Activated CD8-positive, alpha-beta T cell treated with anti-CD3 and anti-CD28 coated beads for 36 hours (primary cell): ENCODE measurements at places on chromosomes 16 and 17.

DNA sequence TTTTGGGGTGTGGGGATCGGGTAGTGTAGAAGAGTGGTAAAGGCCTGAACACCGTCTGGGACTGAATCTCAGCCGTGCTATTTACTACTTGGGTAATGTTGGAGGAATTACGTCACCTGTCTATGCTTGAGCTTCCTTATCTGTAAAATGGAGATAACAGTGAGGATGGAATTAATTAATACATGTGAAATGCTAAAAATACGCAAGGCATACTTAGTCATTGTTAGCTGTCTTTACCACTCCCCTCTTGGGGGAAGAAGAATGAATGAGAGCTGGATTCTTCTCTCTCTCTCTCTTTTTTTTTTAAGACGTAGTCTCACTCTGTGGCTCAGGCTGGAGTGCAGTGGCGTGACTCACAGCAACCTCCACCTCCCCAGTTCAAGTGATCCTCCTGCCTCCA lies 41.1 kb upstream of the TANGO6 start:
- DNase-seq = no peak

- DNase-seq = peak; percentile 81
Observed at GRCh38 chr16:3235856-3236669, 1.1 kb upstream of the ZNF200 start.

DNA sequence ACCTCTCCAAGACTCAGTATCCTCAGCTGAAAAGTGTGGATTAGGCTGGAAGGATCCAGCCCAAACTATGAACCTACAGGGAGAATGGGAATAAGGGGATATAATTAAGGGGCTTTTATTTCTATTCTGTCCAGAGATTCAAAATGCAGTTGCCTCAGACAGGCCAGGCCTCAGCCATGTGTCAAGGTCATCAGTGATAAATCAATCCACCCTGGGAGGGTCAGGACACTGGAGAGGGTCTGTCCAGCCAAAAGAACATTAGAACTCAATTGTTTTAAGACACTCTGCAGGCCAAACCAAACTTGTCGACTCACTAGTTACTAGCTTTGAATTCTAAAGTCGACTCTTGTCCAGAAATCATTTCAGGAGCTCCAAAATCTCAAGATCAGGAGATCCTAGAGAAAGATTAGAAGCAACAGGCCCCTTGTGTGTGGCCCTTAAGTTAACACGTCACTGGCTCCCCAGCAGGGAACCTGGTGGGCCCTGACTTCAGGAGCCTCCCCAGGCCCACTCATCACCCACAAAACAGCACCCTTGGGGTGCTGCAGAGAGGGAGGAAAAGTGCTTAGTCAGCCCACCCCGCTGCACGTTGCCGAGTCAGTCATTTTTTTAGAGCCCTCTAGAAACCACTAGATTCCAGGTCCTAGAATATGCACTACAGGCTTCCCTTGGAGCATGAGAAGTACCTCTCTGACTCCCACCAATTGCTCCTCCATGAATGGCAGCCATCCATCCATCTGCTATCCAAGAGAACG lies 156.8 kb downstream of the XYLT1 start:
- DNase-seq = no peak

DNA sequence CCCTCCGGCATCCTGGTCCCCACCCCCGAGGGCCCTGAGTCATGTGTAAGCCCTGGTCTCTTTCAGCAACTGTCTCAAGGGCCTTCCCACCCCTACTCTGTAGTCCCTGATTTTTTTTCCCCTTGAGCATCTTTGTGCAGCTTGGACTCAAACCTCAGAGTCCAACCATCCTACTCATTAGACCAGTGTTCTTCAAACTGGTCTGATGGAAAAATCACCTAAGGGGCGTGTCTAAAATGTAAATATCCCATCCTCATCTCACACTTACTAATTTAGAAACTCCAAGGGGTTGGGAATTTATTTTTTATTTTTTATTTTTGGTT lies 624 bp downstream of the G6PC3 start:
- DNase-seq = peak; percentile 90

DNA sequence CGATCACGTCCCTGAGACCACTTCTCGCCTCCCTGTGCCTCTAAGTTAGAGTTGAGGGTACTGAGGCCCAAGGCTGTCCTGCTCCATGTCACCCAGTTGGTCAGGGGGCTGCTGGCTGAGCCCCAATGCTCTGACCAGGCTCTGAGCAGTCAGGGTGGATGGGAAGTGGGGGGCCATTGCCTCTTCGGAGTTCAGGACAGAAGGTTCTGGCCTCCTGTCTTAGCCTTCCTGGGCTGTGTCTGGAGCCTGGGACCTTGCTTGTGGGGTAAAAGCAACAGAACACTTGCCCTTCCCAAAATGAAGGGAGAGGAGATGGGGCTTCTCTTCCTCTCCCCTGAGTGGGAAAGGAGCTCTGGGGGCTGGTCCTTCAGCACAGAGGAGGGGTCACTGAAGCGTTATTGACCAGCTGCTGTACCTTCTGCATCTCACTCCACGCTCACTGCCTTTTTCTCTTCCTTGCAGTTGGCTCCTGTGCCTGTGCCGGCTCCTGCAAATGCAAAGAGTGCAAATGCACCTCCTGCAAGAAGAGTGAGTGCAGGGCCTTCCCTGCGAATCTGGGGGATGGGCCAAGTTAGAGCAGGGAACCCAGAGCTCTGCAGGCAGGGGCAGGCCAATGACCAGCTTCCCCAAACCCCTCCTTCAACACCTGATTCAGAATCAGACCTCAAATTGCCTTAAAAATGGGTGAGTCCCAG lies 580 bp downstream of the MT1X start:
- DNase-seq = no peak

GRCh38 chr16:3051494-3051893 lies 5.1 kb downstream of the MMP25 start:
- no peak for DNase-seq

- no peak for DNase-seq
Observed at GRCh38 chr17:40532520-40533253, 31.3 kb upstream of the TNS4 start.

DNA sequence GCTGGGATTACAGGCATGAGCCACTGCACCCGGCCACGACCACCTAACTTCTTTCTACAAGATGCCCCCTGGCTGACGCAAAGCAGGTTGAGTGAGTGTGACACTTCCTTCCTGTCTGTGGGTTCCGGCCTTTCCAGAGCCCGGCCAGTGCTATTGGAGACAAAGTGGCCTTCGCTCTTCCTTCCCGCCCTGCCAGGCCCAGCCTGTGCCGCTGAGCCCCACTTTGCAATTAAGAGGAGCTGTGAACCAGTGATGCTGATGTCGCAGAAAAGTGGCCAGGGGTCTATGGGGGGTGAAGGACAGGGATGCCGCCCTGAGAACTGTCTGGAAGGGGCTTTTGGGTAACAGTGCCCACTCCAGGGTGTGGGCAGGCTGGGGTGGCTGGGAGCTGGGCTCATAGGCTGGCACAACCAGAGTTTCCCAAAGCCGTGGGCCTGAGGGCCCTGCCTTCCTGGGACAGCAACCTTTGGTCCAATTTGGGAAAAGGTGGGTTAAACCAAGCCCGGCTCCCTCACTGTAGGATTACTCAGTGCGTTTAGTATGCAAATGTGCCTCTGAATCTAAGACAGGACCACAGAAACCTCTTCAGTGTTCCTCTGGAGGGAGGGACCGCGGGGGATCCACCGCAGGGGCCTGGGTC lies 174.9 kb downstream of the SEC14L1 start:
- no peak for DNase-seq
